ENCODE measurements at places on chromosomes 5 and 9. TPM values are rescaled to one million over a fixed set of nuclear protein-coding genes. Genes with fewer than 3 reads are reported as not detected.

TTF1 gene
- total RNA-seq, result 11.2 TPM

- no peak for DNase-seq
Observed at GRCh38 chr5:132263548-132264261, 6.2 kb downstream of the PDLIM4 start.

CTXN3 gene
- total RNA-seq, result not detected

CDH18 gene
- total RNA-seq, result not detected

NUP214 gene
- total RNA-seq, result 37.4 TPM

DNA sequence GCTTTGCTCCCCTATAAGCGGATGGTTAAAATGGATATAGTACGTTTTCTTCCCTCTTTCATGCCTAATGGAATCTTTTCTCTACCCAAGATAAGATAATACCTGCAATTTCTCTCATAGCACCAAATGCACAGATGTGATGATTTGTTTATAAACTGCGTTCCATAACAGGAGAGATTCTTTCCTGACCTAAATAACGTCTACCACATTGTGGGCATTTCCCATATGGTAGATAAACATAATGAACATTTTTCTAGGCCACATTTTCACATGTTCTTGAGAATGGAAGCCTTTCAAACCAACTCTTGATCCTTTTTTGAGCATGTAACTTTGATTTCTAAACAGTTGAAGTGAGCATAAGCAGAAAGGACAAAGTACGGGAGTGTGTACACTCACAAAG is 448.5 kb downstream of the CSNK1G3 start:
- DNase-seq, result no peak

DNA sequence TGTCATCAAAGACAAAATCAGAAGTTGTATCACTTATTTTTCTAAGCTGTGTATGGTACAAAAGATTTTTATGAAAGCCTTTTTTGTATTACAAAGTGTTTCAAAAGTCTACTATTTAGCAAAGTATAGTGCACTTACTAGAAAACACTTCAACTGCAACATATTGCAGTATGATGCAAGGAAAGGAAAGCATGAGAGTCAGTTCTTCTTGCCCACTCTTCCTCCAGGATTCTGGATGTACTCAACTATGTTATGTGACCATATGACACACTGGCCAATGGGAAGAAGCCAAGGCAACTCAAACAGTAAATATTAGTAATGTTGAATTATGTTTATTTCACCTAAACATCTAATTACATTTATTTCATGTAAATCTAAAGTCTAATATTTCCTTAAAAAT is 49.5 kb upstream of the TYRP1 start:
- DNase-seq, result no peak

SPINK4 gene
- not detected for total RNA-seq

GRCh38 chr5:132589467-132589866 is 32.7 kb downstream of the RAD50 start:
- DNase-seq, result no peak

LCN2 gene
- total RNA-seq, result not detected

FBP2 gene
- total RNA-seq, result not detected

DNA sequence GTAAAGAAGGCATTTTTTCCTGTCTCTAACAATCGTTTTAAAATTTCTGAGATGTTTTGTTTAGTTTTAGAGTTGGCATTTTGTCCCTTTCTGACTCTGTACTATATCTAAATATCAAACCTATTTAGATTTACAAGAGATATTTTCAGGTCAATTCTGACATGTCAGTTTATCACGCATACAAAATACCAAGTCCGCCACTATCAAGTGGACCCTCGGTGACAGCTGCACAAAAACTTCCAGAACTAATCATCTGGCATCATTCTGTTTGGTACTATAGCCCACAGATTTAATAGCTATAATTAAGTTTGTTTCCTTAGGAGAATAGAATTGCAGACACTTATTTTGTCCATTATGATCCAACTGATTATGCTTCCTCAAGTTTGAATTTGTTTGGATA is 1278.2 kb downstream of the CDH12 start:
- no peak for DNase-seq

BTNL3 gene
- not detected for total RNA-seq

- no peak for DNase-seq
Observed at GRCh38 chr5:175724314-175725275, 66.7 kb downstream of the HRH2 start.

GRCh38 chr5:173726846-173727557 is 110.6 kb upstream of the BOD1 start:
- DNase-seq, result no peak

GRCh38 chr9:27838876-27839275 is 265.6 kb upstream of the C9orf72 start:
- DNase-seq, result no peak
